ENCODE measurements at places on chromosomes 2 and 18.
A peak's percentile ranks its signal among the peaks of the same experiment; 100 is the strongest.

- no peak for DNase-seq
Measured at GRCh38 chr18:38318416-38318815, 752.8 kb upstream of the CELF4 start.

DNA sequence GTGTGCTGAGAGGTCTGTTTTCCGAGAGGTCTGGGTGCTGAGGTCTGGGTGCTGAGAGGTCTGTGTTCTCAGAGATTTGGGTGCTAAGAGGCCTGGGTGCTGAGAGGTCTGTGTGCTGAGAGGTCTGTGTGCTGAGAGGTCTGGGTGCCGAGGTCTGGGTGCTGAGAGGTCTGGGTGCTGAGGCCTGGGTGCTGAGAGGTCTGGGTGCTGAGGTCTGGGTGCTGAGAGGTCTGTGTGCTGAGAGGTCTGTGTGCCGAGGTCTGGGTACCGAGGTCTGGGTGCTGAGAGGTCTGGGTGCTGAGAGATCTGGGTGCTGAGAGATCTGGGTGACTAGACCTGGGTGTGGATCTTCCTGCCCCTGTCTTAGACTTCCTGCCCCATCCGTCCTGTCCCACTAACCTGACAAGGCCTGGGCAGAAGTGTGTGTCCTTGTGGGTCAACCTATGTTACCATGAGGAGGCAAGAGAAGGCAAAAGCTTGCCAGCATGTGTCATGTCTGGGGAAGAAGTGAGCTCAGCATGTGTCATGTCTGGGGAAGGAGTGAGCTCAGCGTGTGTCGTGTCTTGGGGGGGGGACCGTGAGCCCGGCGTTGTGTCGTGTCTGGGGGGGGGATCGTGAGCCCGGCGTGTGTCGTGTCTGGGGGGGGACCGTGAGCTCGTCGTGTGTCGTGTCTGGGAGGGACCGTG lies 69.3 kb downstream of the KCNG2 start:
- no peak for DNase-seq

- DNase-seq, result peak; percentile 44
Measured at GRCh38 chr2:36357847-36358659, 2.5 kb downstream of the CRIM1 start.

GRCh38 chr2:101830555-101830954 lies 133.0 kb downstream of the MAP4K4 start:
- no peak for DNase-seq

GRCh38 chr2:30346471-30347169 lies 100.4 kb upstream of the LCLAT1 start:
- no peak for DNase-seq

GRCh38 chr2:85340034-85340892 lies 12.5 kb upstream of the TGOLN2 start:
- no peak for DNase-seq

DNA sequence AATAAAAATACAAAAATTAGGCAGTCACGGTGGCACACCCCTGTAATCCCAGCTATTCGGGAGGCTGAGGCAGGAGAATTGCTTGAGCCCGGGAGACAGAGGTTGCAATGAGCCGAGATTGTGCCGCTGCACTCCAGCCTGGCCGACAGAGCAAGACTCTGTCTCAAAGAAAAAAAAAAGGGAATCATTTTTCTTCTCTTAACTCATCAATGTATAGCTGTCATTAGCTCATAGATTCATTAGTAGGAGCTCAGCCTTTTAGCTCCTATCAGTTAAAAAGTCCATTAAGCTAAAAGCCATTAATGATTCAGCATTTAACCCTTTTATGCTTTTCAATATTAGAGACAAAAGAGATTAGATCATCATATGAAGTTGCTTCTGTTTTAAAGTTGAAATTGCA lies 5.8 kb upstream of the NBAS start:
- no peak for DNase-seq

GRCh38 chr2:85388878-85389538 lies 21.2 kb downstream of the CAPG start:
- no peak for DNase-seq

DNA sequence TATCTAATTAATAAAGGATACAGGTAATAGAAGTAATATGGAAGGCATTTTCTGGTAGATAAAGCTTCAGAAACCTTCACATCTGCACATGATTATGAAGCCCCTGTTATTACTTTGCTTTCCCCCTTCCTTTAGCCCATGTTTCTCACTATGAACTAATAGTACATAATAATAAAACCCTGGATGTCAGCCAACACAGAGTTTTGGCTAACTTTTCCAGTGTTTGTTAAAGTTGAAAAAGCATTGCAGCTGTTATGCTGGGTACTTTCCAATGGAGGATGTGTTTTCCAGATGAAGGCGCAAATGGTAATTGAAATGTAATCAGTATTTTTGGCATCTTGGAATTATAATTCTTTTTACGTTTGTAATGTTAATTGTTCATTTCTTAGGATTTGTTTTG lies 43.5 kb downstream of the SPTBN1 start:
- no peak for DNase-seq

All from HEK293T (cell line).